ENCODE measurements at places on chromosomes 3 and 15.

DNA sequence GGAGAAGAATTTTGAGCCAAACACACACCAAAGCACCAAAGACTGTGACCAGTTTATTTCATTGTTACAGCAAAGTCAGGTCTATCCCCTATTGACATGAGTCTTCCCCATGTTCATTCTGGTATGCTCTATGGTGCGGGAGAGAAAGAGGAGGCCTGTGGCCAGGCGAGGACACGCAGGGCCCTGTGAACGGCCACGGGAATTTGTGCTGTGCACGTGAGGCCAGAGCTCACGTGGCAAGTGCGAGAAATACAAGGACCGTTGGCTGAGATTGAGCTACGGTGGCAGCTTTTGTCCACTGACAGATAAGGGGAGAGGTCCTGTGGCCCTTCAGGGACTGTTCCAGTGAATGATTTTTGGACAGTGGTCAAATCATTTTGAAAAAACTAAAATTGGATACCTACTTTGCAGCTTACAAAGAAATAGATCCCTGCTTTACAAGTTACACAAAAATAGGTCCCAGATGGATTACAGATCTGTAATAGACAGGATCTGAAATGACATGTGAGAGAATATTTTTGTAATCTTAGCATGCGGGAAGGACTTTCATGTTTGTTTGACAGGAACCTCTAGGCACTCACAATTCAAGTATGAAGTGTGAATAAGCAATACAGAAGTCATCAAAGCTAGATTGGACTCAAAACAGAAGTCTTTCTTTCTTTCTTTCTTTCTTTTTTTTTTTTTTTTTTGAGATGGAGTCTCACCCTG lies 9.2 kb downstream of the ZSCAN2 start:
- no peak for DNase-seq

GRCh38 chr3:19107719-19108118 lies 40.6 kb upstream of the KCNH8 start:
- no peak for DNase-seq

- no peak for DNase-seq
Measured at GRCh38 chr3:143634427-143634826, 213.8 kb downstream of the SLC9A9 start.

GRCh38 chr3:56314842-56315241 lies 153.4 kb downstream of the ERC2 start:
- no peak for DNase-seq

GRCh38 chr15:74173380-74174218 lies at the start of gene ISLR:
TSS of gene ISLR (plus strand) at chr15:74173710. CDS start at chr15:74174859, 1,149 bp downstream.
- no peak for DNase-seq

DNA sequence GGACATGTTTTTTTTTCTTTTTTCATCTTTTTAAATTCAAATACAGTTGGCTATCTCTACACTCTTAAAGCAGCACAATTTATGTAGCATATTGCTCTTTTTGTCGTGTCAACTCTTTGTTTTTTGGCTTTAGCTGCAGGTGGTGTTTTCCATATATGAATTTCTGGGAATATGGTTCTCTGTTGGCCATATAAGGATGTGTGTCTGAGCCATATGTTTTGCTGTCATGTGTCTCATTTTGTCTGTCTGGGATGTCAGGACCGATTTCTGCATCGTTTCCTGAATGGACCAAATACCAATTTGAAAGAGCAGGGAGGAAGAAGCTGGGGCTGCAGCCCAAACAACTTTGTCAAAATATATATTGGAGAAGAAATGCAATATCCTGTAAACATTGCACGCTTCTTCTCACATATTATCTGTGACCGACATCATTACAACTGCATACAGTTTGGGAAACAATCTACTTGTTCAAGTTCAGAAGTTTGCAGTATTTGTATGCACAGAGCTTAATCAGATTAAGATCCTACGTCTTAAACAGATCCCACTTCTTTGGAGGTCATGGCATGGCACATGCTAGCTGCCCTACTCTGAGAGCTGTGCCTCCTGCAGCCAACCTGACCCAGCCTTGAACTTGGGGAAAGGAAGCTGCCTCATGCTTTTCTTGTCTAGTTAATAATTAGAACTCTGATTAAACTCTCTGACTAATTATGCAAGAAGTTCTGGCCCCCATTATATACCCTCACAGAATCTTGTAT lies 4.0 kb upstream of the SATB1 start:
- DNase-seq = no peak

- no peak for DNase-seq
Measured at GRCh38 chr3:136184703-136185102, 11.4 kb downstream of the MSL2 start.

- no peak for DNase-seq
Measured at GRCh38 chr3:184582646-184583577, 21.3 kb downstream of the EPHB3 start.

- no peak for DNase-seq
Measured at GRCh38 chr15:74511583-74511982, 29.4 kb upstream of the ARID3B start.

Measured in T-cell (primary cell).